DMS 273 treated with DMSO at 0.1 percent for 48 hours (cell line): ENCODE measurements at places on chromosomes 1 and 21.

DNA sequence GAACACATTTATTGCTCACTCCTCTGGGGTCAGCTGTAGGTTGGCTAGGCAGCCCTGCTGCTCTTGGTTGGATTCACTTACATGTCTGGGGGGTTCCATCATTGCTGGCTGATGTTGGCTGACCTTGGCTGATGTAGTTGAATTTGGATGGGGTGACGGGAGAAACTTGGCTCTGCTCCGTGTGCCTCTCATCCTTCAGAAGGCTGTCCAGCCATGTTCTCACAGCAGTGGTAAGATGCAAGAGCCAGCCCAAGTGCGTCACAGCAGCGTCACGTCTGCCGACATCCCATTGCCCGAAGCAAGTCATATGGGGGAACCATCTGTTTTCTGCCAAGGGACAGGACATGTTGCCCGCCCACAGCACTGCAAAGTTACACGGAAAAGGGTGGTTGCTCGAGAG lies 613.5 kb downstream of the MATN1 start:
- DNase-seq: no peak

- DNase-seq: peak; percentile 10
These were observed 5.1 kb upstream of the CLEC20A start for GRCh38 chr1:178501705-178502329.

DNA sequence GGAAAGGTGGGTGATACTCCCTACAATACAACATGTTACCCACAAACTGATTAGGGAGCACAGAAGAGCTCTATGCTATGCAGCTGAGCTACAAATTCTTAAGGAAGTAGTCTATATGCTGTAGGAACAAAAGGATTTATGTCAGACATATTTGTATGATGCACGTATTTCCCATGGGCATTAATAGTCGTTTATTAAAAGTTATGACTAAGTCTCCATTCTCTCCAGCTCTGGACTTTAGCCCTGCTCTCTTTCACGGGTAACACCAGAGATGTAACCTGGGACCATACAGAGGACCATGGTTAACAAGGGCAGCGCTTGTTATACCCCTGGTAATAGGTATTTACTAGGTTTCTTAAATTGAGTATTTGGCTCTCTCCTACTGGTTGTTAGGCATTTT lies 168.2 kb upstream of the C1orf105 start:
- no peak for DNase-seq

DNA sequence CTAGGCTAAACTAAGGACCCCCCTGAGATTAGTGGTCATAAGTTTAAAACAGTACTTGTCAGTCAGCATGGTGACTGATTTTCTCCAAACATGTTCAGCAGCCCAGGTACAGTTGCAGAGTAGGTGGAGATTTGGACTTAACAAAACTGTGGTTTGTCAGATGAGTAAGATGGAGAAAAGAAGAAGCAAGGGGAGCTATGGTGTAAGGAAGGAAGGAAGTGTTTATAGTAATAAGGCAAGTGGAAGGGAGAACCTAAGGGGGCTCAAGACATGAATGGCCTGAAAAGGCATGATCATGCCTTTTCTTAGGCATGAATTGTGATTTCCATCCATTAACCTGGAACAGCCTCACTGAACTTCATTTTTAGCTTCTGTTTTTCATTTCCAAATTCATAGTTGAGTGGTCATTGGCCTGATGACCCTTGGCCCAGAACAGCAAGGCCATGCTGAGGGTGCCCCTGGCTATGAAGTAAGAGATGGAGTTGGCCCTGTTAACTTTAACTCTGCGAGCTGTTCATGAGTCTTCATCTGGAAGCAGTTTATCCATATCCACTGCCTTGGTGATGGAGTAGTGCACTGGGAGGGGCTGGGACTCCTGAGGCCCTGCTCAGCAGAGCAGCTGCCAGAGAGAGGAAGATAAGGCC lies 60.7 kb downstream of the LRRC8D start:
- DNase-seq: no peak

- no peak for DNase-seq
These were observed 18.4 kb upstream of the COL6A2 start for GRCh38 chr21:46079352-46080170.

- DNase-seq: no peak
These were observed 386.1 kb downstream of the RWDD3 start for GRCh38 chr1:95620076-95620475.

DNA sequence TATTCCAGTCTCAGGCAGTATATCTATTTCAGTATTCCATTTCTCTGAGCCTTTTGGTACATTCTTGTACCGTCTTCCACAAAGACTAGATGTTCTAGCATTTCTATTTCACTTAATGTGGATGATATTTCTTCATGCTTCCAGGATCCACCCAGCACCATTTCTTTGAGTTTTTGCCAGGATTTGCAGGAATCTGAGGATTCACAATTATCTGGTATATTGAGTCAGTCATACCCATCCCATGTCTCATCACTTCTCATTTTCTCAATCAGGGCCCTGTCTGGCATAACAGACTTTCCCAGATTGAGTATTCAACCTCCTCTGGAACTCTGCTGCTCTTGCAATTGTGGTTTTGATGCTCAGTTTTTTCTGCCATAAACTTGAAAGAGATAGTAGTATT lies 20.9 kb upstream of the COL11A1 start:
- DNase-seq: no peak

DNA sequence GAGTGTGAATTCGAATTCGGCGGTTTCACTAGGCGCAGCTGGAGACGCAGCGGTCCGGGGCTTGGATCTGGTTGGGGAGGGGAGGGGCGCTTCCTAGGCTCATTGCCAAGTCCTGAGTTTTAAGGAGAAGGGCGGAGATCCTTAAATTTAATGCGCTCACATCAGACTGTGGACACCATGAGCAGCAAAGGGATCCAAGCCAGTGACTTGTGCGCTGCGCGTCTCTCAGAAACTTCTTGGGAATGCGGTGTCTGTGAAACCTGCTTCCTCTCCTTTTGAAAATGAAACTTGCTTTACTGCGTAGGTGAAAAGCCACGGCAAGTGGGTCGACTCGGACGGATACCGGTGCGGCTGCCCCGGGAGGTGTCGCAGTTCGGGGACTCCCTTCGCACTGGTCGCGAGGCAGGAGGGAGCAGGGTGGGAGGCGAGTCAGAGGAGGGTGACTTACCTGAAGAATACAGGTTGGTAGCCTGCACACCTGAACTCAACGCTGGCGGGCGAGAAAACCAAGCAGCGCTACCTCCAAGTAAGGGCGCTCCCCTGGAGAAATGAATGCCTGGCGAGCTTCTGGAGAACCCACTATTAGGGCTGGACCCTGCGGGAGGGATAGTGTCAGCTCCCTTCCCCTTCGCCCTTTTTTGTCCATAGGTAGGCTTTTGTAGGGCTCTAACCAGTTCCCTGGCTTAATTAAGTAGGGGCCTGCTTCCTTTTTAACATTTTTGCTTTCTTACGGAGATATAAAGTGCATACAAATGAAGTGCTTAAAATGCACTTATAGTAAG lies 992 bp downstream of the TENT5C start:
- no peak for DNase-seq

DNA sequence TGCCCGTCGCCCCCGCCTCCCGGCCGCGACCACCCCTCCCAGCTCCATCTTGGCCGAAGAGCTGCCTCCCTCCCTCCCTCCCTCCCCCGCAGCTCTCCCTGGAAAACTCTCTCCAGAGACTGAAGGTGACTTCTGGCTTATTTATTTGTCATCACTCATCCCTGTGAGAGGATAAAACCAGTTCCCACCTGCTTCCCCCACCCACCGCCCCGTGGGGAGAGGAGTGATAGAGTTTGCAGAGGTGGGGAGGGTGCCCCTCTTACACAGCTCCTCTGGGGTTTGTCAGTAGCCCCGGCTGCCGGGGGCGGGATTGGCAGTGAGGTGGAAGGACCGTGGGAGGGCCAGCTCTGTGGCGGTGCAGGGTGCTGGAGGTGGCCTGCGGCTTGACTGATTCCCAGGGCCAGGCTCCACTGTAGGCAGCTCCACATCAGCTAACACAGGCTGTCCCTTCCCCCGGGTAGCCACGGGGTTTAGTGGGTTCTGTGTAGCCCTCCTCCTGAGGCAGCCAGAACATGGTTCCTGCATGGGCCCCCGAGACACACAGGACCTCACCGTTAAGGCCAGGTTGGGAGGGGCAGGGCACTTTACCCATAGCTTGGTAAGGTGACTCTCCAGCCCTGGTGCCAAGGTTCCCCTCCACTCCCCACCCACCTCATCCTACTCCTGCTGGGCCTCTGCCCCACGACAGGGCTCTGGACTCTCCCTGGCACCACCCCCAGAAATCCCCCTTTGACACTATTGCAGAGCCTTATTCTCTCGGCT lies 62.2 kb downstream of the ELK4 start:
- DNase-seq: no peak

DNA sequence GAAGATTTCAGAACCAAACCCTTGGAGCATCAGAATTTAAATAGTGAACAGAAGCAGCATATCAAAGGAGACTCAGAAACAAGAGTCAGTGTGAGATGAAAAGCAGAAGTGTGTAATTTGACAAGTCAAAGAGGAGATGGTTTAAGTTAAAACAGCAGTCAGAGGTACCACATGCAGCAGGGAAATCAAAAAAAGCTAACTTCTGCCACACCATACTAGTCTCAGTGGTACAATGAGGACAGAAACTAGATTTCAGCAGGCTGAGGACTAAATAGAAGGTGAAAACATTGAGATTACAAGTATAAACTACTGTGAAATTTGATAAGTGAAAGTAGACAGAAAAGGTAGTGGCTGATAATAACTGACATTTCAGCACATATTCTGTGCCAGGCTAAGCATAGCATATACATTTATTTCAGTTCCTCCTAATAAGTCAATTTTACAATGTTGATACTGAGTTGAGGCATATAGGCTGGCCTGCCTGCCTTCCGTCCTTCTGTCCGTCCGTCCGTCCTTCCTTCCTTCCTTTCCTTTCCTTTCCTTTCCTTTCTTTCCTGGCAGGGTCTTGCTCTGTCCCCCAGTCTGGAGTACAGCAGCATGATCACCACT lies 12.6 kb downstream of the SUCO start:
- no peak for DNase-seq

GRCh38 chr1:84502927-84503326 lies 3.3 kb upstream of the SPATA1 start:
- DNase-seq: no peak

DNA sequence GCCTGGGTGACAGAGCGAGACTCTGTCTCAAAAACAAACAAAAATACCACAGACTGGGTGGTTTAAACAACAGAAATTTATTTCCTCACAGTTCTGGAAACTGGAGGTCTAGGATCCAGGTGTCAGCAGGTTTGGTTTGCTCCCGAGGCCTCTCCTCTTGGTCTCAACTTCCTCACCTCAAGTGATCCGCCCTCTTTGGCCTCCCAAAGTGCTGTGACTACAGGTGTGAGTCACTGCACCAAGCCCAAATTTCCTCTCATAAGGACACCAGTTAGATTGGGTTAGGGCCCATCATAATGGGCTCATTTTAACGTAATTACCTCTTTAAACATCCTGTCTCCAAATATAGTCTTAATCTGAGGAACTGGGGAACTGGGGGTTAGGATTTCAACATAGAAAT lies 35.5 kb downstream of the MFSD2A start:
- DNase-seq: no peak

DNA sequence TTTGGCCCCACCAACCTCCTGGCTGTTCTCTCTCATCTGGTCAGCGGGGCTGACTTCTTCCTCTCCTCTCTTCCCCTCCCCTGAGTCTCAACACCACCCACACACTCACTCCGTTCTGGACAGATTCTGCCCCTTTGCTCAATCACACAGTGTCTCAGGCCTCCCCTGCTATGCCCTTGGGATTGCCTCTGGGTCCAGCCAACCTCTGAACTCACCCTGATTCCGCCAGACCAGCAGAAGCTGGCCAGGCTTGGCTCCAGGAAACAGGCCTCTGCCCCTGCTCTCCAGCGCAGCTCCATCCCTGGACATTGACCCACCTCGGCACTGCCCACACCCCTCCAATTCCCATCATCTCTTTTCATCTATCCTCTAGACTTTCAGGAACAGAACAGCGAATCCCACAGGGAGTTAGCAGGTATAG lies 22.1 kb downstream of the AHDC1 start:
- DNase-seq: no peak

DNA sequence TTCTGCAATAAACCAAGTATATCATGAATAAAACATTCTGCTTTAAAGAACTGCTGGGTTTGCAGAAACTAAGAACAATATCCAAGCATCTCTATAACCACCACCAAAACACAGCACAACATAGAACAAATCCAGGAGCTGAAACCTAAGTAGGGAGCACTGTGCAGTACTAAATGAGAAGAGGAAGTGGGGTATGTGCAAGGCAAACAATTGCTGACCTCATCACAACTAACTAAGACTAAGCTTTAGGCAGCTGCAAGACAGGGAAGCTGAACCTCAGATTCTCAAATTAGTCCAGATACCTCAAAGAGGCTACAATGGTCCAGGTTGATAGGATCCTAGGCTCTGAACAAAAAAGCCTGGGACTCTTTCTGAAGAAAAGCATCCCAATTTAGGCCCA lies 172.6 kb downstream of the SLC44A5 start:
- DNase-seq: no peak

- no peak for DNase-seq
These were observed 17.2 kb downstream of the PTP4A2 start for GRCh38 chr1:31920956-31921355.
